ENCODE measurements at places on chromosomes 5 and 9.

- DNase-seq, result no peak
These were observed 139.7 kb upstream of the VCAN start for GRCh38 chr5:83331842-83332241.

- DNase-seq, result no peak
These were observed 30.9 kb downstream of the CSF1R start for GRCh38 chr5:150055326-150056074.

DNA sequence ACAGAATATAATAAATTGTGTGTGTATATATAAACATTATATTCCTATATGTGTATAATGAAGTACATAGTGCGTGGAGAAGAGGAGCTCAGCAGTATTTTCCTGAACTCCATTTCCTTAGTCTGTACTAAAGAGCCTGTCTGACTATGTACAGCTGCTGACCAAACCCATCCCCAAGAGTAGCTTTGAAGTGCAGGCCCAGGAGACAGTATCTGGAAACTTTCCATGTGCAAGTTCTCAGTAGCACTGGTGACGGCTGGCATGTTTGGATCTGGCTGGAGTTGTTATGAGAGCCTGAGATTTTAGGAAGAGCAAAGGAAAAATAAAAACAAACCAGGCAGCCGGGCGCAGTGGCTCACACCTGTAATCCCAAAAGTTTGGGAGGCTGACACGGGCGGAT, 244.2 kb downstream of the RFK start:
- DNase-seq, result no peak

DNA sequence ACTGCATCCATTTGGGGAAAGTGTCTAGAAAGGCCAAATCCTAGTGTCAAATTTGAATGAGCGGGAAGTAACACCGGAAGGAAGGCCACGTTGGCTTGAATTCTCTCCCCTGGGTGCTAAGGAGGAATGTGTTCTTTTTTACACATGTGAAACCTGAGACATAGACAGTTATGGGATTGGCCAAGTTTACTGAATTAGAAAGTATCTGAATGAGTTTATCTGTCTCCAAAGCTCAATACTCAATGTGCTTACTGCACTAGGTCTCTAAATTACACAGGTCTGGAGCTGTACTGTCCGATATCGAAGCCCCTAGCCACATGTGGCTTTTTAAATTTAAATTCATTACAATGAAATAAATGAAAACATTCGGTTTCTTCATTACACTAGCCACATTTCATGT, 6.0 kb downstream of the DMRT1 start:
- no peak for DNase-seq

- DNase-seq, result no peak
These were observed 5.3 kb upstream of the CTXN3 start for GRCh38 chr5:127643607-127644006.

GRCh38 chr5:110736753-110737152, 2.1 kb upstream of the SLC25A46 start:
- no peak for DNase-seq

DNA sequence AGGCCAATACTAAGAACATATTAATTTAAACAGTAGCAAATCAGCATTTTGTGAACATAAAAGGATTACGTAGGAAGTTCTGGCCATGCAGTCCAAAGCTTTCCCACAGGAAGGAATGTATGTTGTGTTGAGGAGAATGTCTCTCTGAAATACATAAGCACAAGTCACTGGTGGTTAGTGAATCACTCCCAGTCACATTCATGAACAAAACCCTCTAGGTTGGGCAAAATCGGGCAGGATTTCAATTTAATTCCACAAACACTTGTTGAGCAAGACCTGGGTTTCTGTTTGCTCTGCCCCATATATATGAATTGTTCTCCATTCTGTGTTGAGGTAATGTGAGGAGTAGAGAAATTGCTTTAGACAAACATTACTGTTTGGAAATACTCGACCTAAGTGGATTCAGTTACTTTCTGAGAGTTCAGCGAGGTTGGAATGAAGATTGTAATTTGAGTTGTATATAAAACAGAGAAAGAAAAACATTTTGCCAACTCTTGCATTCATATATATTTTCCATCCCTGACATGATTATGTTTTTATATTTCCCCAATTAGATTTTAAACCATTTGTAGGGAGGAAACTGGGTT, 127.6 kb upstream of the RPS23 start:
- DNase-seq, result no peak

DNA sequence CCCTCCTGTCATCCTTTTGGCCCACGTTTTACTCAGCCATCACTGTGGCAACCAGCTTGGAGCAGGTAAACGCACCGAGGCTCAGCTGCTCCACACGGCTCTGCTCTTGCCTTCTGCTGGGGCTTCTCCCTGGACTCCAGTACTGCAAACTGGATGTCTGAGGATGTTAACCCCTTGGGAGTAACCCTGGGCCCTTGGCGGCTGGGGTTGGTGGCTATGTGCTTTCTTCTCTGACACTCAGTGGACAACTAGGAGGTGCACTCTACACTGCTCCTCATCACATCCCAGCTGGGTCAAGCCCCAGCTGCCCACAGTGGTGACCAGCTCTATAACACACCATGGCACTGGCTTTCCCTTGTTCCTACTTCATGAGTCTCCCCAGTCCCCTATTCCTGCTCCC, 12.2 kb upstream of the CYSTM1 start:
- DNase-seq, result no peak

DNA sequence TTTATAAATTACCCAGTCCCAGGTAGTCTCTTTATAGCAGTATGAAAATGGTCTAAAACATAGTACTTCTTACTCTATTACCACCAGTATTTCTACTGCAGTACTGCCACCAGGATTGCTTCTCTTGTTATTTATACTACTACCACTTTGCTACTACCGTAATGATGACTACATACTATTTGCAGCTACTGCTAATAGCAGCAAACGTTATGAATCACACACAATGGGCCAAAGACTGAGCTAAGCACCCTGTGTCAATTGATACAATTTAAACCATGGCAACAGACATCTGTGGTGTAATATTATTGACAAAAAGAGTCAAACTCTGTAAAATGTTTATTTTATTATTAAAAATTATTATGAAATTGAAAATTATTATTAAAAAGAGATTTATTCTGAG, 15.3 kb upstream of the KIF12 start:
- no peak for DNase-seq

- no peak for DNase-seq
These were observed 69.8 kb upstream of the IRX4 start for GRCh38 chr5:1952444-1953099.

DNA sequence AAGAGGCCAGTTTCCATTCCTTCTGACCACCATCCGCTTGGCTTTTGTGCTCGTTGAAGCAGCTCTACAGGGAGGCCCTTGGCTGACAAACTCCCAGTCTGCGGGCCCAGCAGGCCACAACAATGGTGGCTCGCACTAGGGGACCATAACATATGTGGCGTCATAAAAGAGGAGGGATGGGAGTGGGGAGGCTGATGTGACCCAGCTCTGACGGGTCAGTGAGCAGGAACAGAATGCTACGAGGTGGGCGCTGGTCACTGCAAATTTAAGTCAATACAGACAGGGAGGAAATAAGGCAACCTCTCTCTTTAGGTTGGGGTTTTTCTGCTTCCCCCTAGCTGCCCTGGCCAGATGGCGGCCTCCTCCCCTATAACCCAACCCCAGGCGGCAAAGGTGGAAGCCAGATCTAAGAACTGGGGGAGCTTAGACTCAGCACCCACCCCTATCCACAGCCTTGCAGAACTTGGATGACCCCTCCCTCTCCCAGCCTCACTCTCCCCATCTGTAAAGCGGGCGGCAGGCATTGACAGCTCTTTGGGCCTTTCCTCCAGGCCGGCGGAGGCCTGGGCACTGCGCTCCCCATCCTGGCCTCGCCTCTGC, 778 bp downstream of the FRRS1L start:
- no peak for DNase-seq

DNA sequence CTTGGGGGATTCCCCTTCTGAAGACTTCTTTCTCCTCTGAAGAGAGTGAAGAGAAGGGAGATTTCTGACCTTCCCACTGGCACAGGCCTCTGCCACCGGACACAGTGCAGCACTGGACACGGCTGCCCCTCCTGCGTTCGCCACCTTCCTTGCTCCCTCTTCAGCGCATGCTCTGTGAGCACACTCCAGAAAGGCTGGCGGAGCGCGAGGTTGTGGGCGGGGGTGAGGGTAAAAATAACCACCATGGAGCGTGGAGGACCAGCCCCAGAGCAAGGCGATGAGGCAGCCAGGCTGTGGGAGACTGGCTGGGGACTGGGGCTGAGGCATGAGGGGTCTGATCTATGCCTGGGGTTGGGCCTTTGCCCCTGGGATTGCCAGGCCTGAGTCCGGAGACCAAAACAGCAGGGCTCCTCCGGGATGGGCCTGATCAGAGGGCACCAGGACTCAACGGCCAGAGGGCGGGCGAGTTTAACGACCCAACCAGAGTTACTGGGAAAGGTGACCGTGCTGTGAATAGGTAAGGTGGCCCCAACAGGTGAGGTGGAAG, 97.2 kb downstream of the ROR2 start:
- no peak for DNase-seq

GRCh38 chr5:72015103-72015548, 92.1 kb upstream of the MAP1B start:
- peak; percentile 64 for DNase-seq

GRCh38 chr5:131366428-131366827, 102.6 kb downstream of the CDC42SE2 start:
- DNase-seq, result no peak

DNA sequence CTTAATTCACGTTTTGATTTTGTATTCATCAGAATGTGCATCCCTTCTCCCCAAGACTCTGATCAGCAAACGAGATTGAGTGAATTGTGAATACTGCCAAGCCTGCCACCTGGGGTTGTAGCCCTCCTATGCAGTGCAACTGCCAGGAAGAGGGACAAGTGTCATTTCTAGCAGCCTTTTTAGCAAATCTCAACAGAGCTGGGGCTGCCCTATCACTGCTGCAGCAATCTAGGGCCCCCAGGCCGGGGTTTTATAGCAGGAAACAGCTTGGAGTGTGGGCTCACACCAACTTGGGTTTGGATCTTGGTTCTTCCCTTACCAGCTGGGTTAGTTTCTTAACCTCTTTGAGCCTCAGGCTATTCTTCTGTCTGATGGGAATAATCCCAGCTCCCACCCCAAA, 4.0 kb downstream of the CSF1R start:
- no peak for DNase-seq

GRCh38 chr9:109088221-109088620, 31.5 kb downstream of the TMEM245 start:
- DNase-seq, result no peak

- no peak for DNase-seq
These were observed 4.5 kb upstream of the IL7R start for GRCh38 chr5:35852084-35852734.

DNA sequence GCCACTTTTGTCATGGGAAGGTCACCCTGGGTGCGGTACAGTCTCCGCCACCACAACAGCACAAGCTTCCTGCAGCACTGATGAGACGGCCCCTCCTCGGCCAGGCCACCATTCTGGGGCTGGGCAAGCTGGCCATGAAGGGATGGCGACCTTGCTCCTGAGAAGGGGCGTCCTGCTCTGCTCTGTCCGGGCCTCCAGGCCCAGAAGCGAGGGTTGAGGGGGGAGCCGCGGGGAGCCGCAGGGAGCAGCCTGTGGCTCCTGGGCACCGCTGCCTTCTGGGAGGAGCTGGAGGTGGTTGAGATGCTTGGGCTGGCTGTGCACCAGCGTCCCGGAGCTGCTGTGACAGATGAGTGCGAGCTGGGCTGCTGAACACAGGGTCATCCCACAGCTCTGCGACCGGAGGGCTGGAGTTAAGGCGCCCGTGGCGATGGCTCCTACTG, 84.3 kb upstream of the RAPGEF1 start:
- no peak for DNase-seq

DNA sequence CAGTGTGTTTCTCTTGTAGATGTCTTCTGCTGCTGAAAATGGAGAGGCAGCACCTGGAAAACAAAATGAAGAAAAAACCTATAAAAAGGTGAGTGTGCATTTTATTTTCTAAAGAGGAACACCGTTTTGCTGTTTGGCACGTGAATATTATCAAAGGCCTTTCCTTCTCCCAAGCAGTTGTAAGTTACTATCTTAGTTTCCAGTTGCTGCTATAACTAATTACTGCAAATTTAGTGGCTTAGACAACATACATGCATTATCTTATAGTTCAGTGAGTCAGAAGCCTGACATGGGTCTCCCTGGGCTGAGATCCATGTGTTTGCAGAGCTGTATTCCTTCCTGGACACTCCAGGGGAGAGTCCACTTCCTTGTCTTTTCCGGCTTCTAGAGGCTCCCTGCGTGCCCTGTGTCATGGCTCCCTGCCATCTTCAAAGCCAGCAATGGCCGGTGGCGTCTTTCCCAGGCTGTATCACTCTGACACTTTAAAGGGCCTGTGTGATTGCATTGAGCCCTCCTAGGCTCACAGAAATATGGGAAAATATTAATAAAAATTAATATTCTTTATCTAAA, 117.6 kb downstream of the PIP5K1B start:
- peak; percentile 73 for DNase-seq

GRCh38 chr5:148834689-148835088, 8.3 kb downstream of the ADRB2 start:
- no peak for DNase-seq

GRCh38 chr9:98992885-98993569, 49.3 kb downstream of the COL15A1 start:
- no peak for DNase-seq

DNA sequence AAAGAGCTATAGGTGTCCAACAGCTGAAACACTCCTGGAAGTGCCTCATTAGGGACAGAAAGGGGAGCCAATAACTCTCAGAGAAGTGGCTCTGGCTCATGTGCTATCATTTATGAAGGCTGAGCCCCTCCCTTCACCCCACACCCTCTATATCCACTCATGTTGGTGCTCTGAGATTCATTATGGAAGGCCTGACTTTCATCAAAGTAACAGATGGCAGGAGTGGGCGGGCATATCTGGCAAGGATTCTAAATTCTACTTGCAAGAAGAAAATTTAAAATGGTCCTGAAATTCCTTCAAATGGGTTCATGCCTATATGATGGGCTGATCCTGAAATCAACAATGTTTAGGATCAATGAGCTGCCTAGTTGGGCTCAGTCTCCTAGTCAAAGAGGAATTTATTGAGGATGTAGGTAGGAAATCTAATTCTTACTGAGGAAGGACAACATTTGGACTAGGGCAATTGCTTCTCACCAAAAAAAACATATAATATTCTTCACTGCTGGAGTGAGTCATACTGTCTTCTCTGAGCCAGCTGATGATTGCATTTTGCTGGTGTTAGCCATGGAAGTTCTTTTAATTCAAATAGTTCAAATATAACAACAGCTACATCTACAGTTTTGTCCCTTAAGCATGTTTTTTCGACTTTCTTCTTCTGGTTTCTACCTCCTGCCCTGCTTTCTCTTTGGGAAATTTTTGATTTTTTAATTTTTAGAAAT, 23.5 kb downstream of the NMRK1 start:
- DNase-seq, result no peak

DNA sequence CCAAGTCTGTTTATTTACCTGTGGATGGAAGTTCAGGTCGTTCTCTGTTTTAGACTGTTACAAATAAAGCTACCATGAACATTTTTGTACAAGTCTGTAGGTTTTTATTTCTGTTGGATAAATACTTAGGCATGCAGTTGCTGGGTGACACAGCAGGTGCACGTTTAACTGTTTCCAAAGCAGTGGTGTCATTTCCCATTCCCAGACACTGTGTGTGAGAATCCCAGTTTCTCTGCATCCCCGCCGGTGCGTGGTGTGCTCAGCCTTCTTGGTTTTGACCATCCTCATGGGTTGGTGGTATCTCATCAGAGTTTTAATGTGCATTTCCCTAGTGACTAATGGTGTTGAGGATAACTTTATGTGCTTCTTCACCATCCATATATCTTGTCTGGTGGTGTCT, 27.2 kb downstream of the AHRR start:
- DNase-seq, result no peak
